ENCODE measurements at places on chromosomes 4 and X. TPM values are rescaled to one million over a fixed set of nuclear protein-coding genes. Genes with fewer than 3 reads are reported as not detected.

Gene SPACA5
- not detected for total RNA-seq

Gene TRAPPC2
- 21.7 TPM for total RNA-seq

Gene ANXA10
- total RNA-seq, result not detected

Gene SYTL5
- 10.0 TPM for total RNA-seq

Gene ZNF185
- total RNA-seq, result 4.0 TPM

Gene AFP
- total RNA-seq, result not detected

DNA sequence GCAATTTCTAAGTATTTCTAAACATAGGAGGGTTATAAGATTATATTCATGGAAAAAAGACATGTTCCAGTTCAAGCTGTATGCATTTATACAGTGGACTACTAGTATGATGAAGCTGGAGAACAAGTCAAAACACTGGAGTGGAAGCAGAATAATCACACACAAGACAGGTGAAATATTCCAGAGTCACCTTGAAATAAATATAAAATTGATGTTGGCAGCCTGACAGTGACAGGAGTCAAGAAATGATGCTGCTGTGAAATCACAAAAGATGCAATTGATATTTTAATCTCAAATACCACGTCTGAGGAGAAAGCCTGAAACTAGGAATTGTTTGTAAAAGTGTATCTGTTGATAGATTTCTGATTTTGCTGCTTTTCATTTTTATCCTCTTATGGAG, 667.3 kb downstream of the IL1RAPL1 start:
- DNase-seq, result no peak

- DNase-seq, result no peak
Measured at GRCh38 chr4:82352825-82353366, 20.9 kb downstream of the HNRNPD start.

DNA sequence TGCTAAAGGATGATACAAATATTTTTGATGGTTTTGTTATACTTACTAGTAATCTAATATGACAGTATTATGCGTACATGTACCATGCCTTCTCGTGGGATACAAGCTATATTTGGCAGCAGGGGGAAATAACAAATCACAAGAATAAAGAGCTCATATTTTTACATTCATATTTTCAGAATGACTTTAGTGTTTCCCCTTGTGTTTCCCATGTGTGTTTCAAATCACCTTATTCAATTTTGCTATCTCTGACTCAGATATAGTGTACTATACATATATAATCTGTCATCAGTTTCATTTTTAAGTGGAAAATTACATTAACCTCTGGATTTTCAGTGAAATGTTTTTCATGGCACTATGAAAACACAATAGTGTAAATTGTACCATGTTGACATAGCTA, 146.8 kb downstream of the RPA4 start:
- DNase-seq, result no peak
